Immature natural killer cell (primary cell): ENCODE measurements at places on chromosomes 12 and 14. TPM values are rescaled to one million over a fixed set of nuclear protein-coding genes. Genes with fewer than 3 reads are reported as not detected.

Gene MANSC4
- polyA plus RNA-seq = not detected

Gene STAC3
- not detected for polyA plus RNA-seq

Gene ASPG
- polyA plus RNA-seq = not detected

Gene TMTC1
- polyA plus RNA-seq = not detected

Gene CCDC197
- not detected for polyA plus RNA-seq

Gene P2RX2
- not detected for polyA plus RNA-seq

Gene FGD4
- polyA plus RNA-seq = 0.39 TPM

Gene DEGS2
- 7.8 TPM for polyA plus RNA-seq

Gene KERA
- not detected for polyA plus RNA-seq

Gene VTI1B
- polyA plus RNA-seq = 75.0 TPM

Gene HCAR3
- polyA plus RNA-seq = not detected

Gene RDH12
- polyA plus RNA-seq = not detected

Gene TRHDE
- polyA plus RNA-seq = not detected

Gene ZDHHC22
- not detected for polyA plus RNA-seq

Gene C1S
- polyA plus RNA-seq = not detected

Gene GPR65
- polyA plus RNA-seq = 55.9 TPM
